ENCODE measurements at places on chromosomes 4 and X. TPM values are rescaled to one million over a fixed set of nuclear protein-coding genes. Genes with fewer than 3 reads are reported as not detected.

Gene HERC5
- 0.33 TPM for total RNA-seq

Gene ATP2B3
- total RNA-seq: not detected

Gene TAF7L
- under 0.01 TPM for total RNA-seq

Gene IGBP1
- 59.4 TPM for total RNA-seq

Gene TBC1D9
- total RNA-seq: 41.3 TPM

Gene DCLK2
- 0.39 TPM for total RNA-seq

Gene ARMCX4
- total RNA-seq: 7.1 TPM

Gene ARHGEF38
- not detected for total RNA-seq

Gene ACE2
- total RNA-seq: 0.11 TPM

Gene HUWE1
- total RNA-seq: 149 TPM

Gene UFSP2
- 36.9 TPM for total RNA-seq

Gene FMR1NB
- total RNA-seq: not detected

Gene GAGE12E
- not detected for total RNA-seq

Gene ZDHHC15
- not detected for total RNA-seq

Gene FGFBP1
- not detected for total RNA-seq

Gene PRKG2
- total RNA-seq: 0.39 TPM

Gene IQSEC2
- total RNA-seq: 7.9 TPM

Gene PAGE4
- total RNA-seq: not detected

Gene ARX
- not detected for total RNA-seq

Gene SOD3
- 2.4 TPM for total RNA-seq

Gene AADAT
- total RNA-seq: 18.8 TPM

Gene AWAT2
- not detected for total RNA-seq

Gene CCDC120
- 9.3 TPM for total RNA-seq

Gene TCP11X2
- not detected for total RNA-seq

Gene MEPE
- not detected for total RNA-seq

Gene CCDC110
- 0.39 TPM for total RNA-seq

Gene SAGE1
- not detected for total RNA-seq

Gene CCNA2
- total RNA-seq: 9.4 TPM

Gene CFAP299
- not detected for total RNA-seq

Gene SERPINA7
- total RNA-seq: not detected

Gene CA5B
- 13.0 TPM for total RNA-seq

Gene ART3
- total RNA-seq: not detected

Gene FGFR3
- 2.0 TPM for total RNA-seq

Gene CSAG3
- total RNA-seq: not detected

Gene CWH43
- not detected for total RNA-seq

Gene EGF
- total RNA-seq: 2.0 TPM

Gene SSX2
- not detected for total RNA-seq

Gene CFAP47
- under 0.01 TPM for total RNA-seq

Gene MAGEE2
- total RNA-seq: not detected

Gene NSG1
- 102 TPM for total RNA-seq

Gene NEUROG2
- total RNA-seq: not detected

Gene MAPK10
- total RNA-seq: 0.65 TPM

Gene USP17L18
- not detected for total RNA-seq

Gene CCSER1
- total RNA-seq: 26.9 TPM

Gene PLXNB3
- total RNA-seq: 0.39 TPM

Gene HEPH
- under 0.01 TPM for total RNA-seq

Gene YY2
- 0.98 TPM for total RNA-seq

Gene PPARGC1A
- total RNA-seq: 0.11 TPM

Gene BEX1
- total RNA-seq: not detected

Gene CT83
- total RNA-seq: not detected

Gene PCSK1N
- 13.1 TPM for total RNA-seq

Gene CNGA2
- not detected for total RNA-seq

Gene GRIA3
- total RNA-seq: not detected

Gene ZNF157
- 0.11 TPM for total RNA-seq

Gene FREM3
- not detected for total RNA-seq

Gene TLR8
- under 0.01 TPM for total RNA-seq

Gene MAGEA9B
- not detected for total RNA-seq

Gene DCK
- 11.0 TPM for total RNA-seq

Gene PITX2
- 0.43 TPM for total RNA-seq
